ENCODE measurements at places on chromosomes 11 and 22. TPM values are rescaled to one million over a fixed set of nuclear protein-coding genes. Genes with fewer than 3 reads are reported as not detected.

Gene CSF2RB
- not detected for total RNA-seq

Gene MMP10
- not detected for total RNA-seq

Gene FBXO7
- total RNA-seq: 58.1 TPM

Gene FIBP
- 103 TPM for total RNA-seq

Gene TOM1
- 176 TPM for total RNA-seq

Gene TRPC6
- total RNA-seq: not detected
